Caco-2 (cell line): ENCODE measurements at places on chromosomes 7 and 10.

GRCh38 chr7:149141893-149142292, 5.4 kb upstream of the ZNF398 start:
- no peak overlapping the region for H3K4me3 ChIP-seq
- DNase-seq, result no peak
- no peaks in the 10 kb centered on the region for H3K27me3 ChIP-seq
- H3K27ac ChIP-seq, result no peak overlapping the region
- H3K36me3 ChIP-seq, result no peaks in the 10 kb centered on the region

DNA sequence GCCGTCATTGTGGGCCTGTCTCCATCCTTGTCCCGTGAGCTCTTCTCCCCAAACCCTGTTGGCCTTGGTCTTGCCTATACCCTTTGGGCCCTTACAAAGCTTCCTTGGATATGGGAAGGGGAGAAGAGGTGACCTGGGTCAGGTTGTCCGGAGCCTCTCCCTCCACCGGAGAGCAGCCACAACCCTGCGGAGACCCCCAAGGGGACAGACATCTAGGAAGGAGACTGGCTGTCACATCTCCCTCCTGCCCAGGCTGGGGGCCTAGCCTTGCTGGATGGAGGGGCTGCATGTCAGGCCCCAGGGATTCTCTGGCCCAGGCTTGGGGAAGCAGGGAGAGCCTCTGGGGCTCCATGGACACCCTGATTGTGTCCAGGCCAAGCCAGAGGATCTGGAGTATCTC, 11.8 kb downstream of the NACAD start:
- no peaks in the 10 kb centered on the region for H3K27me3 ChIP-seq
- no peak overlapping the region for H3K27ac ChIP-seq
- no peak for DNase-seq
- no peak overlapping the region for H3K4me3 ChIP-seq
- H3K36me3 ChIP-seq, result peaks cover 2% of the 10 kb centered on the region; the same call in 1 of the 2 replicates

DNA sequence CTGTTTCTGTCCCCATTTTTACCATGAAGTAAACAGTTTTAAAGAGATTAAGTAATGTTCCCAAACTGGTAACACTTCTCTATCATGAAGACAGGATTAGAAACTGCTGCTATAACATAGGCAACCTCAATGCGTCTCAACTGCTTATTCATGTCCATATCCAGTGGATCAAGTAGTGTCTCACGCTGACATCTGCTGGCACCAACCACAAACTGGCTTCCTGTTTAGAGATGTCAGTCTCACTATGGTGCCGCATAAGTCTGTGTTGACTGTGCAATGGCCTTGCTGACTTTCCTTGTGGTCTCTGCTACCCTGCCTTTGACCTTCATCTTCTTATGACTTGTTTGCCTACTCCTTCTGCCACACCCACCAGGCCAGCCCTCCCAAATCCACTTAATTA, 369.6 kb upstream of the DPP6 start:
- H3K4me3 ChIP-seq, result no peak overlapping the region
- no peak for DNase-seq
- H3K27me3 ChIP-seq, result no peaks in the 10 kb centered on the region
- no peaks in the 10 kb centered on the region for H3K36me3 ChIP-seq

GRCh38 chr10:60767424-60767823, 10.9 kb upstream of the CDK1 start:
- no peaks in the 10 kb centered on the region for H3K36me3 ChIP-seq
- H3K27ac ChIP-seq, result no peak overlapping the region
- H3K4me1 ChIP-seq, result peaks cover 10% of the 10 kb centered on the region
- H3K27me3 ChIP-seq, result no peaks in the 10 kb centered on the region
- no peak overlapping the region for H3K4me3 ChIP-seq

DNA sequence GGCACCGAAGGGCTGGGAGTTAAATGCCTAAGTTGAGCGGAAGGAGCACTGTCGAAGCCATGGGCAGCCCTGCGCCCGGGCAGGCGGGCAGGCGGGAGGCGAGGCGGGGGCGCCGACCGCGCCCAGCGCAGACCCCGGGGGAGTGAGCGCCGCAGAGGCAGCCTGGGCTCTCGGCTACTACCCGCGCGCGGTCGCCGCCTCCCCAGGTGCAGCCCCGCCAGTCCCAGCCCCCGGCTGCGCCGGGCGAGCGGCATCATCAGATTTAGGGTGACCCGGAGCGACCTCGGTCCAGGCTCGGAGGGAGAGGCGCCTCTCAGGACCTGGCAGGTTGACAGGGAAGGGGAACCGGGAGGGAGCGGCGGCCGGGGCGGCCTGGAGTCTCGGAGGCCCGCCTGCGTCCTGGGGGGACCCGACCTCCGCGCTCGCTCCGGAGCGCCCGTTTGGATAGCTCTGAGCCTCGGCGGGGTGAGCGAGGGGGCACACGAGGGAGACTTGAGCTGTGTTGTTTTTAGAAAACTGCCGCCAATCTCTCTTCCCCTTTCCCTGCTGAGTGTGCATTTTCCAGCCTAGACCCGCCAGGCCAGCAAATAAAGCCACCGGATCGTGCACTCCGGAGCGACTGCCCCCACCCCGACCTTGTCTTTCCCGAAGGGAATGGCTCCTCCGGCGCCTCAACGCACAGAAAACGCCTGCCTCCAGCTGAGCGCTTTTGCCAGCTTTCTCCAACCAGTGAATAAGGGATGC, 2.3 kb upstream of the NRP1 start:
- peak; percentile 59 for DNase-seq
- H3K4me3 ChIP-seq, result peak overlapping the region; percentile 58
- H3K36me3 ChIP-seq, result no peaks in the 10 kb centered on the region
- no peaks in the 10 kb centered on the region for H3K27me3 ChIP-seq
- peak overlapping the region; percentile 76 for H3K27ac ChIP-seq

- no peak overlapping the region for H3K27ac ChIP-seq
- no peak for DNase-seq
- no peaks in the 10 kb centered on the region for H3K4me1 ChIP-seq
- H3K4me3 ChIP-seq, result no peak overlapping the region
- no peaks in the 10 kb centered on the region for H3K27me3 ChIP-seq
Observed at GRCh38 chr10:119448628-119449584, 93.6 kb downstream of the RGS10 start.

DNA sequence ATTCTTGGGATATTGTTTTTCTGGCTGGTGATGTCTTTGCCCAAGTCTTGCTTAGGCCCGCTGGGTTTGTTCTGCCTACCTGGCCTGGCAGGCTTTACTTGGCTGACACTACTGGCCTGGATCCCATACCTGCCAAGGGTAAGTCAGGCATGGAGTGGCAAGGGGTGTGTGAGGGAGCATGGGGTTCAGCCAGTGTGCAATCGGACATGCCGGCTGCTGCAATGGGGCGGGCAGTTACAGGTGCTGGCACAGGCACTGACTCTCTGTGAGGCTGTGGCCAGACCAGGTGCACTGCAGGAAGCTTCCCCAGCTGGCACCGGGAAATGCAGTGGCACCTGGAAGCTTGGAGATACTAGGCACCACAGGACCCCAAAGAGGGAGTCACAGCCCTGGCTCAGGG, 168.4 kb downstream of the PON1 start:
- no peaks in the 10 kb centered on the region for H3K27me3 ChIP-seq
- H3K4me1 ChIP-seq, result no peaks in the 10 kb centered on the region
- no peak for DNase-seq
- no peak overlapping the region for H3K4me3 ChIP-seq

DNA sequence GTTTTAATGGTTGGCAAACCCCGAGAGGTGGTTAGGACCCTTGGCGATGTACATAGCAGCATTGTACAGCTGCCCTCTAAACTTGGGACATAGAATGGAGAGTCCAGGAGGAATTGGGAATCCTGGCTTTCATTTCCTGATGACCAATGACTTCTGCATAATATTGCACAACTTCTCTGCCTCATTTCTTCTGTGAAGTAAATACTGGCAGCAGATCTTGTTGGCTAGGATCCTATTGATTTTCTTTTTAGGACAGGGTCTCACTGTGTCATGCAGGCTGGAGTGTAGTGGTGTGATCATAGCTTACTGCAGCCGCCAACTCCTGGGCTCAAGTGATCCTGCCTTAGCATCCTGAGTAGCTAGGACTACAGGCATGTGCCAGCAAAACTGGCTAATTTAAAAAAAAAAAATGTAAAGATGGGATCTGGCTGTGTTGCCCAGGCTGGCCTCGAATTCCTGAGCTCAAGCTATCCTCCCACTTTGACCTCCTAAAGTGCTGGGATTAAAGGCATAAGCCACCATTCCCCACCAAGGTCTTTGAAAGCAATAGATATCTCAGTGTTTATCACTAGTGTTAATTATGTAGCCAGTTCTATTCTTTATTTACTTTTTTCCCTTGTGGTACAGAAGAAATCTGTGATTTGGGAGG, 58.1 kb downstream of the PODXL start:
- no peaks in the 10 kb centered on the region for H3K27me3 ChIP-seq
- no peak for DNase-seq
- no peak overlapping the region for H3K27ac ChIP-seq

- no peaks in the 10 kb centered on the region for H3K36me3 ChIP-seq
- no peaks in the 10 kb centered on the region for H3K4me1 ChIP-seq
- no peak overlapping the region for H3K27ac ChIP-seq
- no peak overlapping the region for H3K4me3 ChIP-seq
- no peaks in the 10 kb centered on the region; the same call in 1 of the 2 replicates for H3K27me3 ChIP-seq
- DNase-seq, result no peak
Observed at GRCh38 chr10:1473874-1474273, 263.5 kb downstream of the ADARB2 start.

- no peak overlapping the region for H3K4me3 ChIP-seq
- peak; percentile 53 for DNase-seq
- no peaks in the 10 kb centered on the region; the same call in 1 of the 2 replicates for H3K27me3 ChIP-seq
Observed at GRCh38 chr10:4656576-4657194, 169.3 kb upstream of the AKR1E2 start.

GRCh38 chr7:17507717-17508116, 209.3 kb downstream of the AHR start:
- peak overlapping the region; percentile 31 for H3K27ac ChIP-seq
- DNase-seq, result no peak

GRCh38 chr10:82968533-82968932, 1093.5 kb downstream of the NRG3 start:
- DNase-seq, result no peak
- H3K27ac ChIP-seq, result no peak overlapping the region
- H3K4me3 ChIP-seq, result no peak overlapping the region
- H3K4me1 ChIP-seq, result no peaks in the 10 kb centered on the region

- H3K27ac ChIP-seq, result no peak overlapping the region
- no peaks in the 10 kb centered on the region for H3K27me3 ChIP-seq
- H3K4me3 ChIP-seq, result no peak overlapping the region
- no peak for DNase-seq
- H3K36me3 ChIP-seq, result no peaks in the 10 kb centered on the region
- peaks cover 47% of the 10 kb centered on the region for H3K4me1 ChIP-seq
Observed at GRCh38 chr10:122368502-122369254, 5.8 kb upstream of the PLEKHA1 start.
